ENCODE measurements at places on chromosomes 13 and 19.
A peak's percentile ranks its signal among the peaks of the same experiment; 100 is the strongest.

DNA sequence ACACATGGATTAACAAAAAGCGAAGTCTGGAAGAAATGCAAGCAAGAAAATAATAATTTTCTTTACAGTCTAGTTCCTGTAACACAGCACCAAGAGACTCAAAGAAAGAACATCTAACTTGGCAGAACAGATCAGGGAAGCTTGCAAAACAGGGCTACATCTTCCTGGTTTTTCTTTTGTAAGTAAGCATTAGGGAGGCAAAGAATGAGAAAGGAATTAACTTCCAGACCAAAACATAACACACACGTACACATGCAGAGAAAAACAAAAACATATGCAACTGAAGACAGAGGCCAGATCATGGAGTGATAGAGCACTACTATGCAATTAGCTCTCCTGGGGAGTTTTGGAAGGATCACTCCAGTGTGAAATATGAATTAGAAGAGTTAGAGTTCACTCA lies 120.5 kb downstream of the DIAPH3 start:
- no peak for DNase-seq

GRCh38 chr13:48231080-48231479 lies 1.9 kb upstream of the ITM2B start:
- DNase-seq, result no peak

DNA sequence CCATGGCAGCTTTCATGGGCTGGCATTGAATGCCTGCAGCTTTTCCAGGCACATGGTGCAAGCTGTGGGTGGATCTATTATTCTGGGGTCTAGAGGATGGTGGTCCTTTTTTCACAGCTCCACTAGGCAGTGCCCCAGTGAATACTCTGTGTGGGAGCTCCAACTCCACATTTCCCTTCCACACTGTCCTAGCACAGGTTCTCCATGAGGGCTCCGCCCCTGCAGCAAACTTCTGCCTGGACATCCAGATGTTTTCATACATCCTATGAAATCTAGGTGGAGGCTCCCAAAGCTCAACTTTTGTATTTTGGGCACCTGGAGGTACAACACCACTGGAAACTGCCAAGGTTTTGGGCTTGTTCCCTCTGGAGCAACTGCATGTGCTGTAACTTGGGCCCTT lies 450.6 kb downstream of the LMO7 start:
- no peak for DNase-seq

DNA sequence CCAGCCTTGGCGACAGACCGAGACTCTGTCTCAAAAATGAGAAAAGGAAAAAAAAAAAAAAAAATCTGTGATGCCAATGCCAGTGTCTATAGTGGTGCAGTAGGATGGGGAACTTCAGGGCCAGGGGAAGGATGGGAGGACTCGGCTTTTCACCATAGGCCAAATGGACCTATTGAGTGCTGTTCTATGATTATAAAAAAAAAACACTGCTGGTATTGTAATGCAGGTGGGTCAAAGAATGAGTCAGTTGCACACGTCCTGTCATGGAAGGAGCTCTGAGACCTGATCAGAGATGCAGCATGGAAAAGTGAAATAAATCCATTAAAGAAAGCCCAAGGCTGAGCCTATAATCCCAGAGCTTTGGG lies 7.0 kb downstream of the DNAJB1 start:
- DNase-seq, result no peak

DNA sequence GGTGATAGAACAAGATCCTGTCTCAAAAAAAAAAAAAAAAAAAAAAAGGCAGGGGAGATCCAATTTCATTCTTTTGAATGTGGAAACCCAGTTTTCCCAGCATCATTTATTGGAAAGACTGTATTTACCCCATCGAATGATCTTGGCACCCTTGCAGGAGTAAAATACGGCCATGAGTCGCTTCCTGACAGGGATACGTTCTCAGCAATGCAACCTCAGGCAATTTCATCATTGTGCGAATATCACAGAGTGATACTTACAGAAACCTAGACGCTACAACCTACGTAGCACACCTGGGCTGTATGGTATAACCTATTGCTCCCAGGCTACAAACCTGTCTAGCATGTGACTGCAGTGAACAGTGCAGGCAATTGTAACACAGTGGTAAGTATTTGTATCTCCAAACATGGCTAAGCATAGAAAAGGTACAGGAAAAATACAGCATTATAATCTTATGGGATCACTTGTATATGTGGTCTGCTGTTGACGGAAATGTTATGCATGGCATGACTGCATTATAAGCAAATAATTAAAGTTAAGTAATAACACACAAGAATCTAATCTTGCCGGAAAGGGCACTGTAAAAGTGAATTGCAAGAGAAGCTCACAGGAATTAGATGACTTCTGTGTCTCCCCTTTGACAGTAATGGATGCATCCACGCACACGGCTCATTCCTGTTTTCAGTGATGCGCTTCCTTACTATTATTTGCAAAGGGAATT lies 24.1 kb downstream of the RFX2 start:
- DNase-seq, result no peak

DNA sequence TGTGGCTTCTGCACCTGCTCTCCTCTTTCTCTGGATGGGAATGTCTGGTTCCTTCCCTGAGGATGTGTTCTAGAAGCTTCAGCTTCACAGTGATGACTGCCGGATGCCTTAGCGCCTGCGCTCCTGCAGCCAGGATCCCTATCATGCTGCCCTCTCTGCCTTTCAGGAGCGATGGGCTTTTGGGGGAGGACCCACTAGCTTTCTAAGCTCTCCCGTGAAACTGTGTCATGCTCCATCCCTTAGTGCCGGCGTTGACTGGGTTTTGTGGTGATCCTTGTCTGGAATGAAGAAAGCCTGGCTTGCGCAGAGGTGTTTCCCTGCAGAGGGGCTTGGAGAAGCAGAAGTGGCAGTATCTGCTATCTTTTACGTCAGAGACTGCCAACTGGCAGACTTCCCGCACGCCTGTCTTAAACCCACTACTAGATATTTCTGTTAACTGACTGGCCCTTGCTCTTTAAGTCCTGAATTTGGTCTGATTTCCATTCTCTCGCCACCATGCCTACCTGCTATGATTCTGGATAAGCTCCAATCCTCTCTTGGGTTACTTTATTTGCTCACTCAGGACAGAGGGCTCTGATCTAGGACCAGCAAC lies 3.8 kb upstream of the KMT2B start:
- no peak for DNase-seq

DNA sequence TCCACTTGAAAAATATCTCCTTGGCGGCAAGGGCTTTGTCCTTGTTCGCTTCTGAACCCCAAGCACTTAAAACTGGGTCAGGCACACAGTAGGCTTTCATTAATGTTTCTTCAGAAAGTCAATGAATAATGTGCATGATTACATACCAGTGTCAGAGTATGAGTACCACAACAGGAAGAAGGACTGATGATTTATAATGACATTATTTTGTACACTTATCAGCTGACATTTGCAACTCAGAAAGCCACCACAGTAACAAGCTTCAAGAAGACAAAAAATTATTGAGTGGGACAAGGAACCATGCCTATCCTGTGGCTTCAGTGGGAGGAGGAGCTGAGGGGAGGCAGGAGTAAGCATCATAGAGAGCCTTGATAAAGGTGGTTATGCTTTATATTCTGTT lies 10.0 kb downstream of the POLR1D start:
- DNase-seq, result no peak

DNA sequence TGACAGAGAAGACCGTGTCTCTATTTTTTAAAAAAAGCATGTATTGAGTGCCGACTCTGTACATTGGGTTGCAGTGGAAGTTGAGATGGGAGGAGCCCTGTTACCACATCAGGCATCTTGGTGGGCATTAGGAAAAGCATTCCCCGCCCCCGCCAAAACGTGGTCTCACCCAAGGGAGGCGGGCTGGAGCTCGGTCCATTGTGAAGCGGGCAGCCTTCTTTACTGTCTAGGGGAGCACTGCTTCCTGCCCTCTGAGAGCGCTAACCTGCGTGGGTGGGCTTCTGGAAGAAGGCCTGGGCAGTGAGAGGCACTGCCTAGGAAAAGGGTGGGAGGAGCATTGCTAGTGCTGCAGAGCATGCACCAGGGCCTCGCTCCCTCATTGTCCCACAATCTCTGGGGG lies 3.9 kb downstream of the NR1H2 start:
- no peak for DNase-seq

DNA sequence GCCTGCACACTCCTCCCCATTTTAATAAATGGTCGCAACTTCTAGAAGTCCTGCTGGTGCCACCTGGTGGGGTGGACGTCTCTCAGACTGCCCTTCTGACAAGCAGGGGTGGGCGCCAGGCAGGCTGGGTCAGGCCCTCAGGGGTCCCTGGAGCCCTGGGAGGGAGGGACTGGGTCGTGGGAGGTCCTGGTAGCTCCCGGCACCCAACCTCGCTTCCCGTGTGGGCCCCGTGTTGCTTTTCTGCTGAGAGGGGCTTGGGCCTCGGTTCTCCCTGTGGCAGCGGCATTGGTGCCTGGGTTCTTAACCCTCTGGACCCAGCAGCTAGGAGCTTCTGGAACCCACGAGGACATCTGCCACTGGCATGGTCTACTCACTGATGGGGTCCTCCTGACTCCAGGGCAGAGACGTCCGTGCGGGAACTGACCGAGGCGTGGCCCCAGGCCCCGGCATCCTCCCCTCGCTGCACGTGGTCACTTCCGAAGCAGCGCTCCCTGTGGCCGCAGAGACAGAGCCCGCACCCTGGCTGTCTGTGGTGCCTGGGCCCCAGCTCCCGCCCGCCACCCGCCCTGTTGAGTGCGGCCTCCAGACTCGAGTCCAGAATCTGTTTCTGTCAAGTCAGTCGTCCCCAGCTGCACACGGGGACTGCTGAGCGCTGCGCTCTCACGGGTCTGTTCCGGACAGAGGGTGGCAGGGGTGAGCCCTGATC lies 6.0 kb upstream of the TMPRSS9 start:
- DNase-seq, result no peak

DNA sequence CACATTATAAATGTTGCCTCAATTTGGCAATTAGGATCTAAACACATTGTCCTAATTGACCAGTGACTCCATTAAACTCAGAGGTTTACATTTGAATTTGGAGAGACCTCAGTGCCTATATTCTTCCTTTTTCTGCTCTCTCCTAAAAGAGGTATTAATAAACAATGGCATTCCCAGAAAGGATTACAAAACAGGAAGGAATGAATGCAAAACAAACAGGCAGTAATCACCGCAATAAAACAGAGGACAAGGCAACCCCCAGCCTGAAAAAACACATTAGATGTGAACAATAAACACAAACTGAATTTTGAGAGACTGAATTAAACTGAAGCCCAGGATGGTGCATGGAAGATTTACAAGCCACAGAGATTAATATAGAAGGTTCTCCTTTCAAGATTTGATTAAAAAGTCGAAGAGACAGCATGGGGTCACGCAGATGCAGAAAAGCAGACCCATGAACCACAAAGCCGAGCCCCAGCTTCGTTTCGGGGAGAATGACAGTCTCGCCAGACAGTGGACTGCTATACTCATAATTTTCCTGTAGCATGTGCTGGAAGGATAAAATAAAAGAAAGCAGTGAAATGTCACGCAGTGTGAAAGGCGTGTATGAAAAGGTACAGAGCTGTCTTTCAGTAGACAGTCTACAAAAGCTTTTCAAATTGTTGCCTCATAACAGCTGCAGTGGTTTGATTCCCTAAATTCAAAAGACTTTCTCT lies 503.0 kb downstream of the LIG4 start:
- DNase-seq, result no peak

DNA sequence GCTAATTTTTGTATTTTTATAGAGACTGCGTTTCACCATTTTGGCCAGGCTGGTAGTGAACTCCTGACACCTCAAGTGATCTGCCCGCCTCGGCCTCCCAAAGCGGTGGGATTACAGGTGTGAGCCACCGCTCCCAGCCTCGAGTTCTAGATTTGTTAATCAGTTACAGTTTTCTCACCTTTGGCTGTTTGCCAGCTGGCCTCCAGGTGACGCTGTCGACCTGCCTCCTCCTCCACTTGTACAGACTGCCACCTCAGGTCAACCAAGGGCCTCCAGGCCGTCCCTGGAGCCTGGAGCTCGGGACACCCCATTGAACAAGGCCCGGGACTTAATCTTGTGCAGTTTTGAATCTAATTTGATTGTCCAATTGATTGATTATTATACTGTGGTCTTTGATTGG lies 45.5 kb downstream of the IER2 start:
- DNase-seq, result no peak

GRCh38 chr13:28820099-28821051 lies at the start of gene MTUS2:
Gene MTUS2 (plus strand): TSS chr13:28820339.
- DNase-seq, result peak; percentile 10

DNA sequence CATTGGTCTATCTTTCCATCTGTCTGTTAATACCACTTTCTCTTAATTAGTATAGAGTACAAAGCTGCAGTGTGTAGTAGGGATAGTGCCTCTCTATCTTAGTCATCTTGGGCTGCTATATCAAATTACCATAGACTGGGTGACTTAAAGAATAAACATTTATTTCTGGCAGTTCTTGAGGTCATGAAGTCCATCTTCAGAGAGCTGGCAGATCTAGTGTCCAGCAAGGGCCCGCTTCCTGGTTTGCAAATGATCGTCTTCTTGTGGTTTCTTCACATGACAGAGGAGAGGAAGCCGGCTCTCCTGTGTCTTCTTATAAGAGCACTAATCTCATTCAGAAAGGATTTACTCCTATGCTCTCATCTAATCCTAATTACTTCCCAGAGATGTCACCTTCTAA lies 6.1 kb downstream of the ZNF700 start:
- DNase-seq, result no peak

DNA sequence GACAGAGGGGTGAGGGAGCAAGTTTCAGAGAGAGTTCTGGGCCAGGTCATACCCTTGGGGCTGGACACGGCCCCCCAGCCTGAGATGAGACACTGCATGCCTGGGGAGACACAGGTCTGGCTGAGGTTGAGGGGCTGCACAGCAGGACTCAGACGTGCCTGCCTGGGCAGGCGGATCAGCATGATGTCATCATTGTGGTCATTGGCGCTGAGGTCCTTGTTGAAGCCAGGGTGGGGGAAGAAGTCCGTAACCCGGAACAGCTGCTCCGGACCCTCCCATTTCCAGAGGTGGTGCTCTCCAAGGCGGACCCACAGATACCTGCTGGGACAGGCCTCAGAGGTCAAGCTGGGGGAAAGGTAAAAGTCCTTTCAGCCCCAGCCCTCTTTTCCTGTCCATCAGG lies 5.0 kb upstream of the KLK8 start:
- DNase-seq, result no peak

All from stimulated activated CD4-positive, alpha-beta T cell treated with anti-CD3 and anti-CD28 coated beads, Interleukin-1b, Interleukin-23, amount 100 ng/mL, for 1 hour (primary cell).